DND-41 (cell line): ENCODE measurements at places on chromosomes 6 and 20.

- DNase-seq, result no peak
These were observed 95.2 kb upstream of the CCDC167 start for GRCh38 chr6:37594895-37595294.

DNA sequence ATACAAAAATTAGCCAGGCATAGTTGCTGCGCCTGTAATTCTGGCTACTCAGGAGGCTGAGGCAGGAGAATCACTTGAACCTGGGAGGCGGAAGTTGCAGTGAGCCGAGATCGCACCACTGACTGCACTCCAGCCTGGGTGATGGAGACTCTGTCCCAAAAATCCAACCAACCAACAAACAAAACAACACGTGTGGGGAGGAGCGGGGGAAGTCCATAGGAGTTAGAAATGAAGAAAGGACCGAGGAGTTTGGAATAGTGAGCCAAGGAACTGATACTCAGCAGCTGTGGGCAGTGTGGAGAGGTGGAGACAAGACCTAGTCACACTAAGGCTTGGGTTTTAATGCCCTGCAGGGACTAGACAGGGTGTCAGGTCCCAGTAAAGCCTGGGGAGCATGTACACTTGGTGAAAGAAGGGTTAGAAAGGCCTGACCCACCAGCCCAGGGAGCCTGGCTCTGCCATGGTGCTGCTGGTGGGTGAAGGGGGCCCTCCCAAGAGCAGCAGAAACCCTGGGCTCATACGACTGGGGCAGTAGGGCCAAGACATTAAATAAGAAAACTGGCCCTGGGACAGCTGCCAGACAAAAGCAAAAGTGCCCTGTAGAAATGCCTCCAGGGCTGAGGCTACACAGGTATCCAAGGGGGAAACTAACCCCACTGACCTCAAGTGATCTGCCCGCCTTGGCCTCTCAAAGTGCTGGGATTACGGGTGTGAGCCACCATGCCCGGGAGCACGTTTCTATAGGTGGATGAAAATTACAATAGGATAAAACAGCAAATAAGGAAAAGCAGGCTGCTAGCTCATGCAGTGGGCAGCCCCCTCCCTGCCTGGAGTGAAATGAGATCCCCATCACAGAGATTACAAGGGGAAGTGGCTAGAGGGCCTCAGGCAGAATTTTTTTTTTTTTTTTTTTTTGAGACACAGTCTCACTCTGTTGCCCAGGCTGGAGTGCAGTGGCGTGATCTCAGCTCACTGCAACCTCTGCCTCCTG is 58.0 kb downstream of the MYH7B start:
- no peak for DNase-seq

DNA sequence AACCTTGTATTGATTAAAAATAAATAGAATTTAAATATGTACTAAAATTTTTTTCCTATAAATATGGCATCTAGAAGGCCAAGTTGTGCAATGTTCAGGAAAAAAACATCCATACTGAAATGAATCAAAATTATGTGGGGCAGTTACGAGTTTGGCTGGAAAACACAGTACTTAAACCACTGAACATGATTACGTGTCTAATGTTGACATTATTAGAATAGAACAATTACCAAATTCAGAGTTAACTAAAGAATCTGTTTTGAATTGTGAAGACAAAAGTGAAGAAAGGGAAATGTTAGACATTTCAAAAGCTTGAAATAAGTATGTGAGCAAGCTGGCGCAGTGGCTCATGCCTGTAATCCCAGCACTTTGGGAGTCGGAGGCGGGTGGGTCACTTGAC is 57.2 kb downstream of the KLHL31 start:
- DNase-seq, result no peak

DNA sequence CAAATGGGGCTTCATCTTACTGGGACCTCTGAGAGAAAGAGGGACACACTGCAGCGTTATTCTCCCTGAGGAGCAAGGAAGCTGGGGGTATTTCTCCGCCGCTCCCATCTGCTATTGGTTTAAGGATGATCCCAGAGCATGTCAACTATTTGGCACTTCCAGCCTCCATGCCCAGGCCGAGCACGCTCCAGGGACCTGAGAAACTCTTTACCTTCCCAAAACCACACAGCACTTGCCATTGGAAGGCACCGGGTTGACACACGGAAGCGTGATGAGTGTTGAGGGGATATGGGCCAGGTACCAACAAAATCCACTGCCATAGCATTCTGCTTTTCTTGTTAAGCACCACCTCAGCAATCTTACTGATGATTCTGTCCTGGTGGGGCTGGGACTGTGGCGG is 92.4 kb upstream of the SLC24A3 start:
- no peak for DNase-seq

DNA sequence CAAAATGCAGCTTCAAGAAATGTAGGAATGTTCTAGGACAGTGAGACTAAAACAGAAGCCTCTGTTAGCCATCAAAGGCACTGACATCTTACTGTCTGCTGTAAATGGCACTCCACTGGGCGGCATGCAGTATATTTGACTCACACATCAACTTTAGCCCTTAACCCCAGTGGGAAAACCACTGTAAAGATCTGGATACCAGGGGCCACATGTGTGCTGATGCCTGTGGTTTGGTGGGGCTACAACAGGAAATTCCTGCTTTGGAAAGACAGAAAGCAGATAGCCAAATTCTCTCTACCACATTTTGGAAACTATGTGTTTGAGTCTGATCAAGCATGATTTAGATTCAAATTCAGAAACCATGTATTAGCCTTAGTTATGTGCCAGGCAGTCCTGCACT is 4.3 kb downstream of the PFDN4 start:
- DNase-seq, result no peak

DNA sequence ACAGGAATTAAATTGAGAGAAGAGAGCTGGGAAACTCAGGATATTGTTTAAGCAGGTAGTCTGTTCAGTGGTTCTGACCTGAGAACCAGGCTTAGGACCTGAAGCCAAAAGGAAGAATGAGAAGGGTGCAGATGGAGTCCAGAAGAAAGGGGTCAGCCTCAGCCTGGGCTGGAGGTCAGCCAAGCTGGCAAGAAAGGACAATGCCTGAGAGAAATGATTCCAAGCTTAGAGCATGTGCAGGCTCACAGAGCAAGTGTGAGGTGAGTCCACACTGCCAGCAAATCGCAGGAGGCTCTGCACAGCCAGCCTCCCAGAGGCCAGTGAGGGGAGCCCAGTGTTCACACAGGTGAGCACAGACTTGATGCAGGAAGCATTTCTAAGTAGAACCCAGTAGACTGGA is 47.3 kb downstream of the DAAM2 start:
- no peak for DNase-seq

GRCh38 chr6:109446541-109446940 is 6.0 kb downstream of the SMPD2 start:
- DNase-seq, result no peak
